ENCODE measurements at places on chromosomes 12 and 14. TPM values are rescaled to one million over a fixed set of nuclear protein-coding genes. Genes with fewer than 3 reads are reported as not detected.

The KLHL33 gene
- 0.08 TPM for total RNA-seq

The STYK1 gene
- total RNA-seq, result 1.1 TPM

The FOXA1 gene
- total RNA-seq, result 8.2 TPM

DNA sequence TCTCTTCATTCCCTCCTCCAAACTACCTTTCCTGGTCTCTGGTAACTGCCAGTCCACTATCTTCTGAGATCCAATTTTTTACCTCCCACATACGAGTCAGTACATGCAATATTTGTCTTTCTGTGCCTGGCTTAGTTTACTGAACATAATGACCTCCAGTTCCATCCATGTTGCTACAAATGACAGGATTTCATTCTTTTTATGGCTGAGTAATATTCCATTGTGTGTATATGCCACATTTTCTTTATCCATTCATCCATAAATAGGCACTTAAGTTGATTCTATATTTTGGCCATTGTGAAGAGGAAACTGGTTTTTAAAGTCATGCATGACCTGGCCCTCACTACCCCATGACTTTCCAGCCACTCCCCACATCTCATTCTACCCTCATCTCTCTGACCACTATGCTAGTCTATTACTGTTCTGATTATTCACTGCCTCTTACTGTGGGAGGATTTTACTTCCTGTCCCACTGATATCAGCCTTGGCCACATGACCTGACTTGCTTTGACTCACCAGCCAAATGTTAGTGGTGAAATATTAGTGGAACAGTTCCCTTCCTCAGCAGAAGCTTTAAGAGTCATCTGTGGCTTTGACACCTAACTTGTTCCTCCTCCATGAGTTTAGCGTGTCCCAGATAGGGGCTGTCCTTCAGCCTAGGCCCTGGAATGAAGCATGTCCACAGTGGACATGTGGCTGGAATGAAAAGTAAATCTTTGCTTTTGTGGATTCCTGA, 52.2 kb downstream of the GOLGA5 start:
- DNase-seq, result peak; percentile 55

GRCh38 chr12:52836042-52836466, 1.9 kb upstream of the KRT79 start:
- DNase-seq, result no peak

All from kidney epithelial cell (primary cell).